ENCODE measurements at places on chromosomes 13 and 19.

- no peak for DNase-seq
Measured at GRCh38 chr13:95432141-95432540, 120.4 kb upstream of the CLDN10 start.

DNA sequence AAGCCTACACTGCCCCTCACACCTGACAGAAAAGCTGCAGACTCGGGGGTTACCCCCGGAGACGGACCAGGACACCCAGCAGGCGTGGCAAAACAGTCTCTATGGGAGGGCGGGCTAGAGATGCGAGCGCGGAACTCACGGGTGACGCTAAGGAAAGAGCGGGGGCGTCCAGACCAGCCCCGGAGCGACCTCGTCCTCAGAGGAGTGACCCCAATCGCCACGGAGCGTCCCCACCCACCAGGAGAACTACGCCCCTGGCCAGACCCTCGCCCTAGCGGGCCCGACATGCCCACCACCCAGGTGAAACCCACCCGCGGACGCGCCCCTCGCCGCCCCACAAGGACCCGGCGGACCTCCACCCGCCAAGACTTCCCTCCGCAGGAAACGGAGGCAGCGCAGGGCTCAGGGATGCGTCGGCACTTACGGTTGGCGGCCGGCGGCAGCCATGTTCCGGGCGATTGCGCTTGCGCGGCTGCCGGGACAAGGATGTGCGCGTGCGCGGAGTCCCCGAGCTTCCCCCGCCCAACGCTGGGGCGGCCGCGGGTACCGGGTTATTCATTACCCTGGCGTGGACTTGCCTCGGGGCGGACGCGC, at the start of gene ZNF329:
Gene ZNF329, minus strand, starts transcription at position 462 of the 594 bp plus-strand sequence. CDS start 21,286 bp downstream, outside the sequence.
- DNase-seq: peak; percentile 43

- no peak for DNase-seq
Measured at GRCh38 chr13:31213651-31214289, 14.0 kb downstream of the B3GLCT start.

DNA sequence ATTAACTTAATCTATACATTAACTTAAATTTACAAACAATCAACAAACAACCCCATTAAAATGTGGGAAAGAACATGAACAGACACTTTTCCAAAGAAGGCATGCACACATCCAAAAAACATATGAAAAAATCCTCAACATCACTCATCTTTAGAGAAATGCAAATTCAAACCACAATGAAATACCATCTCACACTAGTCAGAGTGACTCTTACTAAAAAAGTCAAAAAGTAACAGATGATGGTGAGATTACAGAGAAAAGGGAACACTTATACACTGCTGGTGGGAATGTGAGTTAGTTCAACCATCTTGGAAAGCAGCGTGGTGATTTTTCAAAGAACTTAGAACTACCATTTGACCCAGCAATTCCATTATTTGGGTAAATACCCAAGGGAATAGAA, 759.2 kb upstream of the SLITRK1 start:
- DNase-seq: no peak

DNA sequence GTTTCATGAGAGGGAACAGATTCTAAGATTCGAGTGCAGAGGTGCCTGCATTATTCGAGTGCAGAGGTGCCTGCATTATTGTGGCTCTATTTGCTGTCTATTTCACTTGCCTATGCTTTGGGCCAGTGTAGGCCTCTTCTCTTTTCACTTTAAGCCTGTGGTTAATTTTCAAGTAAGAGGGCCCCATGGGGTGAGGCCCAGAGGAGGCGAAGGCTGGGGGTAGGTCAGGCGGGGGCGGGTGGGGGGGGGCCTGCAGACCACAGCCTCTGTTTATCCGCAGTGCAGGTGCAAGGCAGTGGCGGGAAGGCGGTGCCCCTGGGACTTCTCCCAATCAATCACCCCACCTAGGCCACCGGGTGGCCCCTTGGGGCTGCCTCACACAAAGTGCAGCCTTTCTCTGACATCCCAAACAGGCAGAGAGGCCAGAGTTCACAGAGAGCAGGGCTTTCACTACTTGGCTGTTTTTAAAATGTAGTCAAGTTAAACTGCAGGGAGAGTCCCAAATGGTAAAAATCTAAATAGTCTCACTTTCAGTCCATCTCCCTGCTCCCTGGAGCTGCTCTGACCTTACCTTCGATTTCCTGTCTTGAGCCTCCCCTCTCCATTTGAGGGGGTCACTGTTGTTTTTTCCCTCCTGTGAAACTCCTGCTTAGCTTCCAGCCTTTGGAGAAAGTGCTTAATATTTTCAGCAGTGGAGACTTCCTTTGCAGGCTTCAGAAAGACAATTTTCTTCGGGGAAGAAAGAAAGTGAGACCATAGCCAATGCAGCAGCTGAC, 249.0 kb downstream of the DLEU7 start:
- DNase-seq: no peak

GRCh38 chr13:92671821-92672220, 554.8 kb upstream of the GPC6 start:
- no peak for DNase-seq

- DNase-seq: no peak
Measured at GRCh38 chr13:28705461-28706083, 13.2 kb downstream of the SLC46A3 start.

- DNase-seq: no peak
Measured at GRCh38 chr19:3313199-3313575, 53.2 kb upstream of the NFIC start.

GRCh38 chr19:19946226-19946625, 45.5 kb downstream of the ZNF93 start:
- no peak for DNase-seq

DNA sequence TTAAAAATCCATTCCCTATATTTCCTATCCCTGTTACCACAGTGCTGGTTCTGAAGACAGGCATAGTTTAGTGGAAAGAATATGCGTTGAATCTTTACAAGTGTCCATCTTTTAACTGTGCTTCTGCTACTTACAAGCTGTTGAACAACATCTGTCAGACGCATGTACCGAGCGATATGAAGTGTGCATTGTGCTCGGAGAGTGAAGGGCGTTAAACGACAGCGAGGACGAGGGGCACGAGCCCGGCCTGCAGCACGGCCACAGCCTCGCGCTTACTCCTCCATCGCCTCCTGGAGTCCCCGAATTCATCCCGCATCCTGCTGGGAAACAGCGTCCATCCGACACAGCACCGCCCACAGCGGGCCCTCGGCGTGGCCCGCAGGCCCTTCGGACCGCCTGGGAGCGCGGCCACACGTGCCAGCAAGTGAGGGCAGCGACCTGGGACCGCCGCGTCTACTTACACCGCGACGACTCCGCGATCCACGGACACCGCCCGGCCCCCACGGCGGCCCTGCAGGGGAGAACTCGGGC, 514 bp downstream of the PCID2 start:
- DNase-seq: no peak

GRCh38 chr19:11181488-11181887, 15.9 kb downstream of the KANK2 start:
- no peak for DNase-seq

- DNase-seq: no peak
Measured at GRCh38 chr19:32812571-32812970, 57.0 kb downstream of the SLC7A9 start.

DNA sequence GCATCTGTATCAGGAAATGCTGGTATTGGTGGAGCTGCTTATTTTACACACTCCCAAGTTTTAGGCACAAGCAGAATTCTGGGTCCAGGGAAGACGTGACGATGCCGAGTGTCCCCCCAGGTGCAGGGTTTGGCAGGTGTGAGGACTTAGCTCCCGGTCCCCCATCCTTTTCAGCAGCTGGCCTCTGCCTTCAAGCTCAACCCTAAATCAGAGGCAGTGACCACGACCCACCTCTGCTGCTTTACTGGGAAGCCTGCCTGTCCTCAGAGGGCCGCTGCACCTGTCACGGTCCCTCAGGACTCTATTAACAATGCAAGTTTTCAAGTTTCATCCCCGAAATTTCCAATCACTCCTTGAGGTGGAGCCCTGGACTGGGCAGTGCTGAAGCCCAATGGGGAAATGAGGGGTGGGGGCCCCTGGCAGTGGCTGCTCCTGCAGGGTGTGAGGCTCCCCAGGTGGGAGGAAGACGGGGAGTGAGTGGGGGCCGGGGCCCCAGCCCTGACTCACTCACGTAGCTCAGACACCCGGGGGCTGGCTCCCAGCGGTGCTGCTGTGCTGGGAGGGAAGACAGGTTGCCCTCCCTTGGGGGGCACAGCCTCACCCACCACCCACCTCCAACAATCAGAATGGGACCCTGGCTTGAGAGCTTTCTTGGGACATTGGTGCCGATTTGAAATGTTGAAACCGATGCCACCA, 92.6 kb upstream of the MCF2L start:
- no peak for DNase-seq

DNA sequence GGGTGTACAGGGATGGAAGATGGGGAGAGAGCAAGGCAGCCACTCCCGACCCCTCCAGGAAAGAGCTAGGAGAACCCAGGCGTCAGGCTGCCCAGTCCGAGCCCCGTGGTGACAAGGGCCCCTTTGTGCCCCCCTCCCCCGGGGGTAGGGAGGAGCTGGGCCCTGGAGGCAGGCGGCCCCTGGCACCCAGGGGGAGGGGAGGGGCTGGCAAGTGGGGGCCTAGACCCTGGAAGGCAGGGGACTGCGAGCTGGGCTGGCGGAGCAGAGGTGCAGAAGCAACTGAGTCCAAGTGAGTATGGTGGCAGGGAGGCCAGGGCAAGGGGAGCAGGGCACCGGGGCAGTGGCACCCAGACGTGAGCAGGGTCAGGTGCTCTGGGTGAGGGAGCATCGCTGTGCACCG, at the start of gene MAG:
Gene MAG, plus strand, starts transcription at position 246 of the 400 bp plus-strand sequence. CDS start 3,248 bp downstream, outside the sequence.
- DNase-seq: no peak

DNA sequence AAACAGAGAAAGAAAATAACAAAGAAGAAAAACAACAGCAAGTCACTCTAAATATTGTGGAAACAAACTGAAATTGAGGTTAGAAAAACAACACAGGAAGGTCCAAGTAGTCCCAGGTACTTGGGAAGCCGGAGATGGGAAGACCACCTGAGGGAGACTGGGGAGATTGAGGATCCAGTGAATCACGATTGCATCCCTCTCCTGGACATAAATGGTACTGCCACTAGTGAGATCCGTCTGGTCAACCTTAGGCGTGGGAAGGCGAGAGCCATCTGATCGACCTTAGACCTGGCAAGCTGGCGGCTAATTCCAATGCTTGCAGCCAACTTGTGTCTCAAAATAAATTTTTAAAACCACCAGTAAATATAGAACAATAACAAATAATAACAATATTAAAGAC, 81.9 kb downstream of the ZNF726 start:
- DNase-seq: no peak

DNA sequence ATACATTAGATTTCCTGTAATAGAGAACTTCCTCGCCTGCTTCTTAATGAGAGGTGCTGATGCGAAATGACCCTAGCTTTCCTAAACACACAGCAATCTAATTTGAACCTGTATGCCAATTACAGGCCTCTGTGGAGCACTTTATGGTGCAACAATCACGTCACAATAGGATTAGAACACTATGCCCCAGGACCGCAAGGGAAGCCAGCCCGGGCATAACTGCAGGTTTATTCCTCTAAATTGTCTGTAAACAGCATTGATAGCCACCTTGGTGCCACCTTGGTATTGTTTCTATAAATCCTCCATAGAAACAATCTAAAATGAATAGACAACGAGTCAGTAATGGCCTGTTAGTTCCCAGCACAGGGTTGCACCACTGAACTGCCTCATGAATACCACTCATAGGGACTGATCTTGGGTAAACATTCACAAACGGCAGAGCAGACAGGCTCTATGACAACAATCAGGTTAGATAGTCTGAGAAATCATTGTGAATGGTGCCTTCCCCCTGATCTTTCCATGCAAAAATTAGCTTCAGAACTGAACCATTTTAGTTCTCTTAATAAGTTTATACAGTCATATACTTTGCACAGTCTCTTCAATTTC, 182.5 kb upstream of the OBI1 start:
- DNase-seq: no peak

GRCh38 chr13:45812695-45813372, 38.7 kb downstream of the SIAH3 start:
- DNase-seq: no peak

- DNase-seq: no peak
Measured at GRCh38 chr19:32104153-32104849, 241.1 kb upstream of the ZNF507 start.

DNA sequence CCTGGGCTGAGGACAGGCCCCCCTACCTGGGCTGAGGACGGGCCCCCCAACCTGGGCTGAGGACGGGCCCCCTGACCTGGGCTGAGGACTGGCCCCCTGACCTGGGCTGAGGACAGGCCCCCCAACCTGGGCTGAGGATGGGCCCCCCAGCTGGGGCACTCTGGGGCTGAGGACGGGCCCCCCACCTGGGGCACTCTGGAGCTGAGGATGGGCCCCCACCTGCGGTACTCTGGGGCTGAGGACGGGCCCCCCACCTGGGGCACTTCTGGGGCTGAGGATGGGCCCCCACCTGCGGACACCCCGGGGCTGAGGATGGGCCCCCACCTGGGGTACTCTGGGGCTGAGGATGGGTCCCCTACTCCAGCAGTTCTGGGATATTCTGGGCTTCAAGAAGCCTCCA, 65.5 kb downstream of the RASA3 start:
- DNase-seq: no peak
